PC-9 (cell line): ENCODE measurements at places on chromosomes 2 and 18. TPM values are rescaled to one million over a fixed set of nuclear protein-coding genes. Genes with fewer than 3 reads are reported as not detected.

The KCNIP3 gene
- total RNA-seq: 3.5 and 4.5 TPM in 2 replicates

The FSIP2 gene
- 0.22 and 0.63 TPM in 2 replicates for total RNA-seq

The PKP4 gene
- 55.5 and 59.1 TPM in 2 replicates for total RNA-seq

The PROM2 gene
- total RNA-seq: 129 and 147 TPM in 2 replicates

The TEX44 gene
- total RNA-seq: not detected in 2 replicates

The RAD51AP2 gene
- total RNA-seq: not detected in 2 replicates

The EHD3 gene
- total RNA-seq: 1.8 and 1.9 TPM in 2 replicates

The SCG2 gene
- total RNA-seq: 0.48 and 0.81 TPM in 2 replicates
